ENCODE measurements at places on chromosomes 2 and 18.

GRCh38 chr2:6833300-6833604, 32.5 kb downstream of the CMPK2 start:
- DNase-seq = no peak

GRCh38 chr2:168851674-168852320, 38.4 kb downstream of the SPC25 start:
- peak; percentile 3 for DNase-seq

DNA sequence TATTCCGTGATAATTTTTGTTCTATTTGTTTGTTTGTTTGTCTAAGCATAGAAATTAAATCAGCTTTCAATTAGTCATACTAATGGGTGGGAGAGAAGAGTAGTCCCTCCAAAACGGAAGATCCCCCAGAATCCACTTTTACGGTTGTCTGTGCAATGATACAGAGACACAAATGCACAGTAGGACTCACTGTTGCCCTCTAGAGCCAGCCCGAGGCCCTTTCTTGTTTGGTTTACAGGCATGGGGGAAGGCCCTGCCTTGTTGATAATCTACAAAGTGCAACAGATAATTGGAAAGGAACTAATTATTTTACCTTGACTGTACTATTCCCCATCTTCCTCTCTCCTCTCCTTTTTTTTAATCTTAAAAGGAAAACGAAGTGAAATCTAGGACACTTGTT, 121.1 kb downstream of the ACOXL start:
- DNase-seq = no peak

GRCh38 chr2:137938204-137938603, 26.1 kb upstream of the HNMT start:
- DNase-seq = no peak

GRCh38 chr2:97697252-97698235, 15.8 kb upstream of the ZAP70 start:
- peak; percentile 39 for DNase-seq

DNA sequence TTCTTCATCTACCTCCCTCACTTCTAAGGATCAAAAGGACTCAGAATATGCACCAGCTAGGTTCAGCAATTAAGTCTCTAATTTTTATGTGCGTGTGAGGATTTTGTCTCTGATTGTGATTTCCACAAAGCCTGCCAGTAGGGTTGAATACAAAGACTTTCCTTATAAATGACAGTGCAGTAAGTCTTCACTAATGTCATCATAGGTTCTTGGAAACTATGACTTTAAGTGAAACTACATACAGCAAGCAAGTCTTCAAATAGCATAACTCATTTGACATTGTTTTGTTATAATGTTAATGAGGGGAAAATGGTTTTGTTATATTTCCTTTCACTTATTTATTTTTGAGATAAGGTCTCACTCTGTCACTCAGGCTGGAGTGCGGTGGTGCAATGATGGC, 526.3 kb upstream of the DCC start:
- no peak for DNase-seq

DNA sequence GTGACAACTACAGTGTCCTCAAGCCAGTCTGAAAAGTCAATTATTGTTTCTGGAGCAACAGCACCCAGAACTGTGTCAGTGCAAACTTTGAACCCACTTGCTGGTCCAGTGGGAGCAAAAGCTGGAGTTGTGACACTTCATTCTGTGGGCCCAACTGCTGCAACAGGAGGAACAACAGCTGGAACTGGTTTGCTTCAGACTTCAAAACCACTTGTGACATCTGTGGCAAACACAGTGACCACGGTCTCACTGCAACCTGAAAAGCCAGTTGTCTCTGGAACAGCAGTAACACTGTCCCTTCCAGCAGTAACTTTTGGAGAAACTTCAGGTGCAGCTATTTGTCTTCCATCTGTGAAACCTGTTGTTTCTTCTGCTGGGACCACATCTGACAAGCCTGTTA, 59.8 kb downstream of the TAF4B start:
- DNase-seq = no peak

- DNase-seq = no peak
These were observed 76.3 kb upstream of the GLS start for GRCh38 chr2:190804182-190804795.

- no peak for DNase-seq
These were observed 275.5 kb downstream of the SS18 start for GRCh38 chr18:25814841-25815458.
